ENCODE measurements at places on chromosomes 12 and 14.

- no peak for DNase-seq
These were observed 17.7 kb downstream of the IRAK4 start for GRCh38 chr12:43776498-43776897.

- no peak for DNase-seq
These were observed 188.9 kb downstream of the NPAS3 start for GRCh38 chr14:33127531-33127930.

DNA sequence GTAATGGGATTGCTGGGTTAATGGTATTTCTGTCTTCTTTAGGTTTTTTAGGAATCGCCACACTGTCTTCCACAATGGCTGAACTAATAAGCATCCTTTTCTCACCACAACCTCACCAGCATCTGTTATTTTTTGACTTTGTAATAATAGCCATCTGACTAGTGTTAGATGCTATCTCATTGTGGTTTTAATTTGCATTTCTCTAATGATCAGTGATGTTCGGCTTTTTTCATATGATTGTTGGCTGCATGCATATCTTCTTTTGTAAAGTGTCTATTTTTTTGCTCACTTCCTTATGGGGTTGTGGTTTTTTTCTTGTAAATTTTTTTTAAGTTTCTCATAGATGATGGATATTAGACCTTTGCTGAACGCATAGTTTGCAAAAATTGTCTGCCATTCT is 377.9 kb downstream of the GALC start:
- DNase-seq, result no peak

- DNase-seq, result no peak
These were observed 20.1 kb downstream of the LTBP2 start for GRCh38 chr14:74591899-74592298.

DNA sequence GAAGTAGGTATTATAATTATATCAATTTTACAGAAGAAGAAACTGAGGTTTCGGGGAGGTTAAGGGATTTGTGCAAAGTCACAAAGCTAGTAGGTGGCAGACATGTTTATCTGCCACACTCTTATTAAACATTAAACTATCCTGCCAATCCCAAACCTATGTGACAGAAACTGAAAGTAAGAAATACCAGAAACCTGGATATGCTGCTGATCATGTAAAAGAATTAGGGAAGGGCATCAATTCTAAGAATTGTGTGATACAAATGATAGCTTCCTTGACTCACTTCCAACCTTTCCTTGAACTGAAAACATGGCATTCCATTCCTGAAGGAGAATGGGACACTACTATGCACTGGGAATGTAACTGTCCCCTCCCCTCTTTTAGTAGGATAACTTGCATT is 16.9 kb downstream of the TAOK3 start:
- DNase-seq, result no peak

- no peak for DNase-seq
These were observed 261.8 kb downstream of the ATP23 start for GRCh38 chr12:58202933-58203718.

DNA sequence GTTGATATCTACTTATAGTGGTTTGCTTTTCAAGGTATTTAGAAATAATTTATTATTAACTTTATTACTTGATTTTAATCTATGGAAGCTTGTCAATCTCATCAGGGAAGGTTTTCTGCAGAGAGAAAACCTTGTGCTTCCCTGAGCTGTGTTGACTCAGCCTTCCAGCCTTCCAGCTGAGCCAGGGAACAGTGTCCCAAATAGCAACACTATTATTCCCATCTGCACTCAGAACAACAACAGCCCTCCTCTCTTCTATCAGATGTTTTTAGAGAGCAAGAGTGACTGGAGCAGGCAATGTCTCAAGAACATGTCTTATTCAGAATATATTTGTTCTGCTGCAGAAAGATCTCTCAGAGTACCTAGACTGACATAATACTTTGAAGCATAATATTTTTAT is 389.9 kb upstream of the GARIN6 start:
- DNase-seq, result no peak

DNA sequence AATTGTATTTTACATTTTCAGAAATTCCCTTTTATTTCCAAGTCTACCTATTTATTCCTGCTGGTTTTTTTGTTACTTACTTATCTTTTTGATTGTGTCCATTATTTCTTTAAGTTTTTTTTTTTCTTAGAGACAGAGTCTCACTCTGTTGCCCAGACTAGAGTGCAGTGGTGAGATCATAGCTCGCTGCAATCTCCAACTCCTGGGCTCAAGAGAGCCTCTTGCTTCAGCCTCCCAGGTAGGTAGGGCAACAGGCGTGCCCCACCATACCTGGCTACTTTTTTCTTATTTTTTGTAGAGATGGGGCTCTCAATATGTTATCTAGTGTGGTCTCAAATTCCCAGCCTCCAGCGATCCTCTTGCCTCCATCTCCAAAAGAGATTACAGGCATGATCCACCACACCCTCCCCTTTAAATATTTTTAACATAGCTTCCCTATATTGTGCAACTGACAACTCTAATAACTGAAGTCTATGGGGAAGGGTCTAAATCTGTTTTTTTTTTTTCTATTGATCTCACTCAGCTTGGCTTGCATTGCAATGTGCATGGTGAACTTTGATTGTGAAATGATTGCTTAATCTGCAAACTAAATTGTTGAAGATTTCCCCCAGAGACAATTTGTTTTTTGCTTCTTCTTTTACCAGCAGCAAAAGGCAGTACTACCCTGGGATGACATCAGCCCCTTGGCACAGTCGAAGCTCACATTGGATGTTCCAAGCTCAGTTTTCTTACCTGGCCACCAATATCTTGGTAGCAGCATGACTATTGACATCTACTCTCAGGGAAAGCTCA is 25.7 kb upstream of the COCH start:
- DNase-seq, result no peak

GRCh38 chr12:108131657-108132126 is 2.6 kb downstream of the WSCD2 start:
- no peak for DNase-seq
